Stimulated activated CD8-positive, alpha-beta memory T cell treated with anti-CD3 and anti-CD28 coated beads, Interleukin-7, amount 100 ng/mL, for 1 hour (primary cell): ENCODE measurements at places on chromosomes 6 and 20.

- no peak for DNase-seq
These were observed 324.2 kb upstream of the HSF2 start for GRCh38 chr6:122075084-122075838.

GRCh38 chr6:3594201-3594600 lies 137.4 kb upstream of the SLC22A23 start:
- no peak for DNase-seq

DNA sequence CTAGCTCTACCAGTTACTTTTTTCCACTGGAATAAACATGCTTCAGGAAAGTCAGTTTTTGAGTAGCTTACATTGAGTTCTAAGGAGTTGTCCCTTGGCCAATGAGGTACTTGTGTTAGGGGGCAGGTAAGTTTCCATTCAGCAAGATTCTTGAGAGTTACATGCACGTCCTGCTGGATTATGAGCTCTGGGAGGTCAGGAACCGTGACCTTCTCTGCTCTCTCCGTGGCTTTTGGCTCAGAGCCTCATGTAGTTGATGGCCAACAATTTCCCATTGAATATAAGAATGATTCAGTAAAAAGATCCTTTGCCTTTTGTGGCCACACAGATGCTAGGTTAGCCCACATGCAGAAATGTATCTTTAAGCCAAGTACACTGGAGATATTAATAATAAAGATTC lies 181.8 kb upstream of the RALGAPA2 start:
- no peak for DNase-seq

DNA sequence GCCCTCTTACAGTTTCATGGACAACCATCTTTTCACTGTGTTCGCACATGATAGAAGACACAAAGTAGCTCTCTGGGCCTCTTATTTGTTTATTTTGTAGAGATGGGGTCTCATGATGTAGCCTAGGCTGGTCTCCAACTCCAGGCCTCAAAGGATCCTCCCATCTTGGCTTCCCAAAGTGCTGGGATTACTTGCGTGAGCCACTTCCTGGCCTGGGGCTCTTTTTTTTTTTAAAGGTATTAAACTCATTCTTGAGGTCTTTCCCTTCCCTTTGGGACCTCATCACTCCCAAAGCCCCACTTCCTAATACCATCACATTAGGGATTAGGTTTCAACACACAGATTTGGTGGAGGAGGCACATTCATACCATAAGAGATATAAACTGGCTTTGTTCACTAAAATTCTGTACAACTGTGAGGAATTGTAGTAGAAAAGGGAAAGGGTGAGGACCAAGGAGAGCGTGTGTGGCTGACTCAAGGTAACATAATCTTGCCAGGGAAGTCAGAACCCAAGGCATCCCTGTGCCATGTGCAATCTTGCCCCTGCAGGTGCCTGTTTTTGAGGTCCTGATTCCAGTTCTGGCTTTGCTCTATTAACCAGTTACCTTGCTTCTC lies 45.5 kb downstream of the EIF2S2 start:
- DNase-seq = no peak

GRCh38 chr6:160015778-160016684 lies 47.1 kb downstream of the IGF2R start:
- DNase-seq = no peak

DNA sequence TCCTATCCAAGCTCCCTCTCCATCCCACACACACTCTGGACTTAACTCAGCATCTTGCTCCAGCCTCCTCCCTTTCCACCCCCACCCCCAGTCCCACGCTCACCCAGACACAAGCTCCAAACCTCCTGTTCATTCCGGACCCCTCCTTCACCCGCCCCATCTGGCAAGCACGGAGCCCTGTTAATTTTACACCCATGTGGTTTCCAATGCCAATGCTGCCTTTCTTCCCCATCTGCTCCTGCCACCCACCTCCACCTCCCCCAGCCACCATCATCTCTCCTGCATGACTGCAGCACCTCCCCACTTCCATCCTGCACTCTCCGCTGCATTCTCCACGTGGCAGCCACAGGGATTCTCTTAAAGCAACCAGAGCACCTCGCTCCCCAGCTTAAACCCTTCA lies 9.9 kb upstream of the CDK5RAP1 start:
- no peak for DNase-seq

DNA sequence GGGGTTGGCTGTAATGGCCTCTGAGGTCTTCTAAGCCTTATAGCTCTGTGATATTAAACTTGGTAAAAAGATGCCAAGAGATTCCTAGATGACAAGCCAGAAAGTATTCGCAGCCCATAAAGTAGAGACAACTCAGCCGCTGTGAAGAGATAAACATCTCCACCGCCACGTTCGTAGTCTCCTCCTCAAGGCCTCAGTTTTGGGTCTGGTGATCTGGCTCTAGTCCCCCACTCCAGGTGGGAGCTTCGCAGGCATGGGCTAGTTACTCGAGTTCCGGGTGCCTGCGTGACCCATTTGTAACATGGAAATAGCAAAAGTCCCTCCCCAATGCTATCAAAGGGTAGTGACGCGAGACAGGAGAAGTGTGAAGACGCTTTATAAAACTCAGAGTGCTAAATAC lies 28.3 kb upstream of the AFDN start:
- DNase-seq = no peak

DNA sequence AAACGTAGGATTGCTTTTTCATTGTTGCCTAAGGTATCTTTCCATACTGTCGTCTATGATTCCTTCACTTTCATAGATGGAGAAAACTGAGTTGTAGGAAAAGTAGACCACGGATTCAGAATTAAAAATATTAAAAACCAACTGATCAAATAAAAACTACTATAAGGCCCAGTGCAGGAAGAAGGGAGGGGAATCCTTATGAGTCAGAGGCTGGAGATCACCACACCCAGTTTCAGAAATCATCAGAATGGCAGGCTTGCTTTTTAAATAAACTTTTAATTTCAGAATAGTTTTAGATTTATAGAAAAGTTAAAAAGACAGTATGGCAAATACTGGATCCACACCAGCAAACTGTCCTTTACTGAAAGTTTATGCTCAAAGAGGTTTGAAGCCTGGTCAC lies 32.0 kb upstream of the POPDC3 start:
- no peak for DNase-seq

GRCh38 chr6:81762132-81762531 lies 9.7 kb upstream of the TENT5A start:
- DNase-seq = no peak

- peak; percentile 88 for DNase-seq
These were observed 434 bp upstream of the ECI2 start for GRCh38 chr6:4135665-4136353.

- DNase-seq = no peak
These were observed 109.0 kb downstream of the HFE start for GRCh38 chr6:26195924-26196845.

GRCh38 chr20:20744170-20744725 lies 31.8 kb upstream of the RALGAPA2 start:
- DNase-seq = no peak

DNA sequence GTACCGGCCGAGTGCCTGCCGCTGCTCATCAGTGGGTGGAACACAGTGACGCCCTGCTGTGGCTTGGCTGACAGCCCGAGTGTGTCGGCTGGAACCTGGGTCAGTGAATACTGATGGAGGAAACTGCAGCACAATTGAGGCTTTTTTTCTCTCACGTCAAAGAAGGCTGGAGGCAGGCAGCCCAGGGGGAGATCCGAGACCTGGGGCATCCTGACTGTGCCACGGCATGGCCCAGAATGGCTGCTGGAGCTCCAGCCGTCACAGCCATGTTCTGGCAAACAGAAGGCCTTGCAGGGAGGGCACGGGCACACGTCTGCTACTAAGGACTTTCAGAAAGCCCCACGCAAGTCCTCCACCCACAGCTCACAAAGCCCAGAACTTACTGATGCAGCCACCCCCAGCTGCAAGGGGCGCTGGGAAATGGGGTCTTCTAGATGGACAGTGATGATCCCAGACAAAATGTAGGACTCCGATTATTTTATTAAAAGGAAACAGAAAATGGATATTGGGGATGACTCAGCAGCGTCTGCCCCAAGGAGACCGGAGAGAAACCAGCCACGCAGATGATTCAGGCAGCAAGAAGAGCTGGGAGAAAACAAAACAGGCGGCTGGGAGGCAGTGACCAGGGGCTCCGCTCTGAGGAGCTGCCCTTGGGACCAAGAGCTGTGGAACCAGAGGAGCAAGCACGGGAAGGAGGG lies 140.0 kb downstream of the TAF4 start:
- DNase-seq = no peak

DNA sequence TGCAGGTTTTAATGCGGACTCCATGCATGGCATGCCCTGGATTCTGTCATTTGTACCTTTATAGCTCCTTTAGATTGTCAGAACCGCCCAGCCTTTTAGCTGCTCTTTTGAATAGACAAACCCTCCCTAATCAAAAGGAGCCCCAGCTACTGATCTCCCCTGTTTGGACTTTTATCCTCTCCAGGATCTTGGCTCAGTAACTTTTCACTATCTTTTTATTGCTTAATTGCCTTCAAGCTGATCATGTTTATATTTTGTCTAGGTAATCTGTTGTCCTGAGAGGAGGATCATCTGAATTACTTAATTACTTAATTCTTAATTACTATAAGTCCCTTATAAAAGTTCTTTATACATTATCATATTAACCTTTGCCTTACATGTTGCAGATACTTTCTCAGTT lies 93.2 kb downstream of the HIVEP1 start:
- no peak for DNase-seq

DNA sequence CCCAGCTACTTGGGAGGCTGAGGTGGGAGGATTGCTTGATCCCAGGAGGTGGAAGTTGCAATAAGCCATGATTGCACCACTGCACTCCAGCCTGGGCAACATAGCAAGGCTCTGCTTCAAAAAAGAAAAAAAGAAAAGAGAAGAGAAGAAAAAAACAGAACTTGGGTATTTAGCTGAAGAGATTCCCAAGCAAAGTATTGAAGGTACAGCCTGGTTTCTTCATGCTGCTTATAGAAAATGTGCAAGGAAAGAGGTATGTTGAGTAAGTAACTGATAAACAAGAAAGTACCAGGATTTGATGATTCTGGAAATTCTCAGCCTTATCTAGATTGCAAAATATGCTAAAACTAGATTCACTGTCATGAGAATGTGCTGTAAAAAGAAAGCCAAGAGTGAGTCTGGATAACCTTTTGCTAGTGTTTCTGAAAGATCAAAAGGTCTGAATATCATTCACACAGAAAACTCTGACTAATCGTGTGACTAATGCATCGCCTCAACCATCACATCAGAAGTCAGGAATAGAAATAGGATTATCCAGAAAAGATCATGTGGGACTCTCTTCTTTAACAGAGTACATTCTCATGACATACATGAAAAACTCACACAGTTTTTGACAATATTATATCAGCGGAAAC lies 32.4 kb upstream of the NOP56 start:
- no peak for DNase-seq
